Activated CD4-positive, alpha-beta memory T cell treated with anti-CD3 and anti-CD28 coated beads for 36 hours (primary cell): ENCODE measurements at places on chromosomes 1 and 21. TPM values are rescaled to one million over a fixed set of nuclear protein-coding genes. Genes with fewer than 3 reads are reported as not detected.

The TMEM240 gene
- total RNA-seq, result not detected

The SMPDL3B gene
- 0.36 TPM for total RNA-seq

The DCDC2B gene
- total RNA-seq, result not detected

The FBXO2 gene
- total RNA-seq, result 1.8 TPM

The ATP1A4 gene
- not detected for total RNA-seq

The RPS27 gene
- 1,861 TPM for total RNA-seq

The CNIH3 gene
- 0.63 TPM for total RNA-seq

The CD247 gene
- 105 TPM for total RNA-seq

The RPS6KA1 gene
- total RNA-seq, result 109 TPM

The S100A2 gene
- total RNA-seq, result 5.3 TPM

The TAF5L gene
- total RNA-seq, result 17.8 TPM

The KIAA0040 gene
- total RNA-seq, result 34.5 TPM

The NES gene
- not detected for total RNA-seq

The RGSL1 gene
- not detected for total RNA-seq

The AURKAIP1 gene
- total RNA-seq, result 124 TPM

The GREM2 gene
- 0.46 TPM for total RNA-seq

The HMGCS2 gene
- total RNA-seq, result not detected

The IL23R gene
- 17.7 TPM for total RNA-seq

The CRYBG2 gene
- 1.6 TPM for total RNA-seq

The COL18A1 gene
- 4.5 TPM for total RNA-seq

The NIBAN1 gene
- 19.8 TPM for total RNA-seq

The AIRE gene
- not detected for total RNA-seq

The EVI5 gene
- total RNA-seq, result 37.2 TPM

The ZMYM1 gene
- total RNA-seq, result 3.9 TPM

The AMY1A gene
- not detected for total RNA-seq
